ENCODE measurements at places on chromosomes 3 and 15. TPM values are rescaled to one million over a fixed set of nuclear protein-coding genes. Genes with fewer than 3 reads are reported as not detected.

DNA sequence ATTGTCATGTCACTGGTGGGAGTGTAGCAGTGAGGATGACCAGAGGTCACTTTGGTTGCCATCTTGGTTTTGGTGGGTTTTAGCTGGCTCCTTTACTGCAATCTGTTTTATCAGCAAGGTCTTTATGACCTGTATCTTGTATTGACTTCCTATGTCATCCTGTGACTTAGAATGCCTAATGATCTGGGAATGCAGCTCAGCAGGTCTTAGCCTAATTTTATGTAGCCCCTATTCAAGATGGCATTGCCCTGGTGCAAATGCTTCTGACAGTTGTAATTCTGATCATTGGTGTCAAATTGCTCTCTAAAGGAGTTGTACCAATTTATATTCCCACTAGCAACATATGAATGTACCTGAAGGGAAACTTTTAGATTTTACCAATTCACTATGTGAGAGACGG lies 74.4 kb downstream of the STRIT1 start:
- no peaks in the 10 kb centered on the region for H3K36me3 ChIP-seq
- DNase-seq = no peak
- H3K27ac ChIP-seq = no peak overlapping the region

Gene AP4E1
- total RNA-seq = 8.0 TPM

DNA sequence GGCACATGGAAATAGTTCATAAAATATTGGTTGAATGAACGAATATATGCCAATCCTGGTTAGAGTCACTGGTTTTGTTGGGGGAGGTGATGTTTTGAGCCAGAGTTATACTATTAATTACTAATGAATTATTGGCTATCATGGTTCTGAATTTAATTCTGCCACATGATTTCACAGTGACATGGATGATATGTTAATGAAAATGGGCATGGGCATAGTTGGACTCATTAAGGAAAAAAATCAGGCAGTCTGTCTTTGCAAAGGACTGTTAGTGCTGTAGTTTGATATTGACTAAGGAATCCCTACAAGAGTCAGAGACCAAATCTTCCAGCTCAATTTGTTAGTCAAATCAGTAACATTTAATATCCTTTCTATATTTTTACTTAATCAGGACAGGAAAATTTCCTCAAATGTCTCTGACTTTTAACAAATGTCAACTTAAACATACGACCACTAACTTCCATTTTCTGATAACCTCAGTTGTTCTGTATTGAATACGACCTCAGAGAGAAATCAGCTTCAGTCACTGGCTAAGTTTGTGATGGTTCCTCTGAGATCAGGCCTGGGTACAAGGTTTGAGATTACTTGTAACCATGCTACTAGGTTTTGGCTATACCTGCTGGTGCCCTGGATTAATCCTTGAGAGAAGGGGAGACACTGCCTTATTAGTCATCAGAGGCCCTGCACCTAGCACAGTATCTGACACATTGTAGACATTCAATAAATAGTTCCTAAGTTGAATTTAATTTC lies 13.3 kb downstream of the NFKBIZ start:
- no peak overlapping the region for H3K4me3 ChIP-seq
- H3K4me1 ChIP-seq = peaks cover 7% of the 10 kb centered on the region
- H3K27me3 ChIP-seq = no peaks in the 10 kb centered on the region

DNA sequence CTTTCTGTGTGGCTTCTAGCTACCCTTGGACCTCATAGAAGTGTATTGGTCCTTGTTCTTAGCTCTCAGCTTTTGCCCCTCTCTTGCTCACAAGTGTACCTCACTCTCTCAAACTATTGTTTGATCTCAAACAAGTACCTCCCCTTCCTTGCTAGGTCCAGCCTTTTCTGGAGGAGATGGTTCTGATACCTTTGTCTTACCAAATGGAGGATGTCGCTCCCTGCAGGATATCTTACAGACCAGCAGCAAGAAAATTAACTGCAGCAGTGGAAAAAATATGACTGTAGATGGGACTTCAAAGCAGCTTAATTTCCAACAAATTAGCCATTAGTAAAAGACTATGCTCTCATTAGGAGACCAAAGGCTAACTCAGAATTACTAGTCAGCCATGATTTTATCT lies 388.1 kb upstream of the ROBO2 start:
- no peak overlapping the region for H3K27ac ChIP-seq
- no peaks in the 10 kb centered on the region for H3K36me3 ChIP-seq
- DNase-seq = no peak

GRCh38 chr3:13219077-13219901 lies 146.1 kb upstream of the IQSEC1 start:
- H3K4me3 ChIP-seq = no peak overlapping the region
- peaks cover 30% of the 10 kb centered on the region for H3K27me3 ChIP-seq
- DNase-seq = no peak
- peaks cover 16% of the 10 kb centered on the region for H3K4me1 ChIP-seq
- no peak overlapping the region for H3K27ac ChIP-seq

DNA sequence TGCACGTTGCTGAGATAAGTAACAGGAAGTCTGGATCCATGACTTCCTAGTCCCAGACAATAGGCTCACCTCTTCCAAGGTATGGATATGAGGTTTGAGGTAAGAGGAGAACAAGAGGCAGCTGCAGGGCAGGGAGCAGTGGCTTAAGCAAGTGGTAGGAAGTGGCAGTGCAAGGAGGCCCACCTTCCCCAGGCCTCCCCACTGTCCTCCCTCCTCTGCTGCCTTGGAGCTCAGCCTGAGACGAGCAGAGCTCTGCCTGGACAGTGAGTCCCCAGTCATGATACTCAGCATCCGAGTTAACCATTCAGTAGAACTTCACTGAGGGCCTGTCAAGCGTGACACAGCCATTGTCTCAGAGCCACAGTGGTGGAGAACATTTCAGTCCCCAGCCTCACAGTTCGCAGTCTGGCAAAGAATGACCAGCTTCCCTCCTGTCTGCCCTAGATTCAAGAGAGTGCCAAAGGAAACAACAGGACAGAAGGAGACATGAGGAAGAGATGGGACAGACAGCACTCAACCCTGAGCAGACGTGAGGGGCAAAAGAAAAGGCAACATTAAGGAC lies 41.4 kb upstream of the BOC start:
- H3K36me3 ChIP-seq = no peaks in the 10 kb centered on the region
- peaks cover 15% of the 10 kb centered on the region for H3K4me1 ChIP-seq
- H3K4me3 ChIP-seq = no peak overlapping the region
- no peak for DNase-seq

Gene LRTM1
- total RNA-seq = not detected

GRCh38 chr15:29676961-29677402 lies 145.3 kb downstream of the TJP1 start:
- H3K4me3 ChIP-seq = no peak overlapping the region
- peaks cover 15% of the 10 kb centered on the region for H3K4me1 ChIP-seq
- H3K27me3 ChIP-seq = peaks cover 20% of the 10 kb centered on the region
- H3K27ac ChIP-seq = no peak overlapping the region
- H3K36me3 ChIP-seq = no peaks in the 10 kb centered on the region

- no peak for DNase-seq
- H3K4me3 ChIP-seq = no peak overlapping the region
- peaks cover 17% of the 10 kb centered on the region for H3K4me1 ChIP-seq
- no peak overlapping the region for H3K27ac ChIP-seq
- no peaks in the 10 kb centered on the region for H3K36me3 ChIP-seq
- no peaks in the 10 kb centered on the region for H3K27me3 ChIP-seq
These were observed 43.0 kb upstream of the SPATA12 start for GRCh38 chr3:57017459-57017845.

DNA sequence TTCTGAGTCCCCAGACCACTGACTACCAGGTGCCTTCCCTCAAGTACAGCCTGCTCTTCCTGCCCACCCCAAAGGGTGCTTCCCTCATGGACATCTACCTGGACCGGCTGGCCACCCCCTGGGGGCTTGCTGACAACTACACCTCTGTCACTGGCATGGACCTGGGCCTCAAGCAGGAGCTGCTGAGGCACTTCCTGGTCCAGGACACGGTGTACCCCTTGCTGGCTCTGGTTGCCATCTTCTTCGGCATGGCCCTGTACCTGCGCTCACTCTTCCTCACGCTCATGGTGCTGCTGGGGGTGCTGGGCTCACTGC lies 9.3 kb downstream of the DISP2 start:
- H3K36me3 ChIP-seq = no peaks in the 10 kb centered on the region
- peak overlapping the region; percentile 57 for H3K4me3 ChIP-seq
- peak overlapping the region; percentile 95 for H3K27ac ChIP-seq

Gene SLC12A6
- total RNA-seq = 25.7 TPM

- DNase-seq = no peak
- H3K4me1 ChIP-seq = no peaks in the 10 kb centered on the region
- H3K4me3 ChIP-seq = no peak overlapping the region
- H3K27ac ChIP-seq = no peak overlapping the region
These were observed 7.4 kb upstream of the SH3BP5 start for GRCh38 chr3:15339786-15340215.

DNA sequence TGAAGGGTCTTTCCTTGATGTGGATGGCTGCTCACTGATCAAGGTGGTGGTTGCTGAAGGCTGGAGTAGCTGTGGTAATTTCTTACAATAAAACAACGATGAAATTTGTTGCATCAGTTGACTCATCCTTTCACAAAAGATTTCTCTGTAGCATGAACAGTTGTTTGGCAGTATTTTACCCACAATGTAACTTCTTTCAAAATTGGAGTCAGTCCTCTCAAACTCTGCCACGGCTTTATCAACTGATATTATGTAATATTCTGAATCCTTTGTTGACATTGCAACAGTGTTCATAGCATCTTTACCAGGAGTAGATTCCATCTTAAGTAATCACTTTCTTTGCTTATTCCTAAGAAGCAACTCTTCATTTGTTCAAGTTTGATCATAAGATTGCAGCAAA lies 252.6 kb downstream of the UBE2E2 start:
- no peaks in the 10 kb centered on the region for H3K27me3 ChIP-seq
- no peaks in the 10 kb centered on the region for H3K36me3 ChIP-seq
- H3K4me1 ChIP-seq = peaks cover 36% of the 10 kb centered on the region
- DNase-seq = no peak
- H3K4me3 ChIP-seq = no peak overlapping the region
- H3K27ac ChIP-seq = peak overlapping the region; percentile 29

DNA sequence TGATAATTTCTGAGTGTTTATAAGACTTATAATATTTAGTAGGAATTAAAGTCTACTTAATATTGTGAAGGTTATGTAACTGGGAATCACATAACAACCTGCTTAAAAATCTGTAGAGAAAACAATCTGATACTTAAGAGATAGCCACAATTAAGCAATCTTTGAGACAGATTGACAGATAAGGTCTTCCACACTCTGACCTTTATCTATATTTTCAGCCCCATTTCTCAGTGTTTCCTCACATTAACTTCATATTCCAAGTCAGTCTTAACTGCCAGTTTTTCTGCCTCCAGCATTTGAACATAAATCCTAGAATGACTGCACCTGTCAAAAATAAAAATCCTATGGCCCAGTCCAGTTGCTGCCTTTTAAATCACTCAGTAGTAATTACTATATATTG lies 423.2 kb downstream of the PYDC2 start:
- no peaks in the 10 kb centered on the region for H3K27me3 ChIP-seq
- H3K36me3 ChIP-seq = no peaks in the 10 kb centered on the region
- H3K4me3 ChIP-seq = no peak overlapping the region
- peaks cover 11% of the 10 kb centered on the region for H3K4me1 ChIP-seq

Gene CYP8B1
- not detected for total RNA-seq

Gene FEZF2
- total RNA-seq = not detected

Gene MRPS22
- total RNA-seq = 87.7 TPM

DNA sequence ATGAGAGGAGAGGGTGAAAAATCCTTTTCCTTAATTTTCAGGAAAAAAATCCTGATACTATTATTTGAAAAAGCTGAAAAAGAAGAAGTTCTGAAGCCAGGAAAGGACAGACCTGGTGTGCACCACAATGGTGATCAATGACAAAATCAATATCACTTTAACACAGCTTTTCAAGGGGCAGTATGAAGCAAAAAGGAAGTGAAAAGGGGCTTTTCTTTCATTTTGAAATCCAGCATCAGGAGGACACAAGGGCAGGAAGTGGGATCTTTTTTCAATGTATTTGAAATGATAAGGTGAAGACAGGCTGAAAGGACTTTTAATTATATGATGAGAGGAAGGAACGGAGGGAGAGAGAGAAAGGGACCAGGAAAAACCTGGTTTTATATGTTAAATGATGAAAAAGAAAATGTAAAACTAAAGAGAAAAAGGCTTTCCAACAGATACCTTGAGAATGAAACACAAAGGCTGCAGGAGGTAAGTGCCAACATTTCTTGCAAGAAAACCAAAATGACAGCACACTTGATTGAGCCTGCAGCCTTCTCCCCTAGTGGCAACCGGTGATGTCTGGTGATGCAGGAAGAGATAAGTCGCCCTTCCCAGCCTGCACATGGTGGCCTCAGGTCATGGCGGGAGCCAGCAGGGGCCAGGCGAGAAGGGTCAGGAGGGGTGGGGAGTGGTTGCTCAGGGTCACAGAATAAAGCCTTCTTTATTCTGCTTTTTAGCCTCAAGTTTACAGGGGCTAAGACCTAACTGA lies 236.7 kb upstream of the WNT5A start:
- H3K4me3 ChIP-seq = no peak overlapping the region
- no peak for DNase-seq
- H3K27ac ChIP-seq = no peak overlapping the region
- H3K4me1 ChIP-seq = no peaks in the 10 kb centered on the region

Gene CAPN3
- 6.0 TPM for total RNA-seq

Gene OIP5
- 0.19 TPM for total RNA-seq

Gene TRIM59
- 0.77 TPM for total RNA-seq

DNA sequence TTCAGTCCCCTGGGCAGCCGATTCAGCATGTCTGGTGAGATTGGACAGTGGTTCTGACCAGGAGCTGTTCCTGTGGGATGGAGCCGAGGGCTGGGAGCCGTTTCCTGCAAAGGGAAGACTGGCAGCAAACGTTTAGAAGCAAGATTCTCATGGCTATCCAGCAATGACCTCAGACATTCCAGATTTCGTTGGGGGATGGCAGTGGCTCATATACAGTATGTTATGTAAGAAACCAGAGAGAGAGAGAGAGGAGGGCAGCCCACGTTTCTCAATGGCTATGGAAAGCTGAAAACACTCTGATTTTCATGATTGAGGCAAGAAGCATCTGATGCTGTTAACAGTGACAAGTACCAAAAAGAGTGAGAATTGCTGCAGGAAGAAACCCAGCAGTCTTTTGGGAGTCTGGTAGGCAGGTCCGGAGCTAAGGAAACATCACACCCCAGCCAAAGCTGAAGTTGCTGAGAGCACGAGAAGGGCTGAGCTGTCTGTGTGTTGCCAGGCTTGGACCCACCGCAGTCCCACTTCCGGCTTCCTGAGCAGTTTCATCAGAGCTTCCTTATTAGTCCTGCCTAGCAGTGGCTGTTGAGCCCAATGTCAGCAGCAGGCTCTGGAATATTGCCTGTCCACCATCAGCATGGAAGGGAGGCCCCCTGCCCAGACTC lies 25.6 kb upstream of the VPS8 start:
- peaks cover 59% of the 10 kb centered on the region for H3K27me3 ChIP-seq
- peak overlapping the region; percentile 19 for H3K4me3 ChIP-seq
- H3K36me3 ChIP-seq = no peaks in the 10 kb centered on the region
- peak; percentile 49 for DNase-seq

Gene CFAP20DC
- total RNA-seq = not detected
